Effector CD4-positive, alpha-beta T cell (primary cell): ENCODE measurements at places on chromosomes 5 and 9.

DNA sequence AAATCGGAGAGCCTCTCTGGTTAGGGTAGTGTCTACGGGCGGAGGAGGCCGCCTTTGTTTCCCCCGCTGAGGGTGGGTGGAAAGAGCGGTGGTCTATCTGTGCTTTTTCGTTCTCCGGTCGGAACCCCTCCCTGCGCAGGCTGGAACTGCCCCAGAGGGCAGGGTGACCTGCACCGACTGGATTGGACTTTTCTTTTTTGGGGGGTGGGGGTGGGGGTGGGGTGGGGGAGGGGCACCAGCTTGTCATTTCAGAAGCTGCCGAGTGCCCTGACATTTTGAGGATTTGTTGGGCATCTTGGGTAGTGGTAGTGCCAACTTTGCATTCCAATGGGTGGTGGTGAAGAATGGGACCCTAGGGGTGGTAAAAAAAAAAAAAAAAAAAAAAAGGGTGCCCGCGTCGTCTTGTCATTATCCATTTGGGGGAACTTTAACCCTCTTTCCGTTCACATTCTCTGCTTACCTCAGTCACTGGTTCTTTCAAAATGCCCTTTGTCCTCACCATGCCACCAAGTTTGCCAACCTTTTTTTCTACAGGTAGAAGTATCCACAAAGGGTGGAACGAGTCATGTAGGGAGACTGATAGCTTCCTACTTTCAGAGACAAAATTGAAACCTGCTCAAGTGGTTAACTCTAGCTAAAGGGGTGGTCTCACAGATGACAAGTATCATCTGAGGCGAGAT is 1.3 kb downstream of the UBE2R2 start:
- DNase-seq = no peak

DNA sequence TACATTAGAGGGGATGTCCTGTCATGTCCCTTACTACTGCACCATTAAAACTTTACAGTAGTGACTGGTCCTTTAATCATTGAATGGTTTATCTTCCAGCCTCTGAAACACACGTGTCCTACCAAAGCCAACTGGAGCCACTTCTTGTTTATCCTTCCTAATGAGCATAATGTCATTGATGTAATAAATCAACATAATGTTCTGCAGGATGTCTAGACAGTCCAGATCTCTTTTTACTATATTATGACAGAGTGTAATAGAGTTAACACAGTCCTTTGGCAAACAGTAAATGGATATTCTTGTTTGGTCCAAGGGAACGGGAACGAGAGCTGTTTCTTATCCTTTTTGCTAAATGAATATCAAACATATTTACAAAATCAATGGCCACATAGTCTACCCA is 88.1 kb upstream of the PTPRD start:
- DNase-seq = no peak

DNA sequence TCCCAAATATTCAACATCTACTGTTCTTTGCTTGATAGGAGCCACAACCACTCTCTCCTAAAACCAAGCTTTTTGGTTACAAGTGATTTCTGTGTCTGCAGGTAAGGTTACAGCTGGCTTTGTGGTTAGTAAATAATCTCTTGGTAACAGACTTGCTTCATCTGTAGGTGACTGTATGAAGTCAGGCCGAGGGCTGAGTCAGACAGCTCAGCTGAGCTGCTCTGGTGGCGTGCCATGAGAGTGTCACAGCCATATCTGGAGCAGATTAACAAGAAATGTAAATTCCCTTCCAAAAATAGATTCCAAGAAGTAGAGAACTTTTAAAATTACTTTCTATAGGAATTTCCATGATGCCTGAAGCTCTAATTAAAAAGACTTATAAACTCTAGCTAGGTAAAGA is 23.7 kb upstream of the TAS2R1 start:
- no peak for DNase-seq

DNA sequence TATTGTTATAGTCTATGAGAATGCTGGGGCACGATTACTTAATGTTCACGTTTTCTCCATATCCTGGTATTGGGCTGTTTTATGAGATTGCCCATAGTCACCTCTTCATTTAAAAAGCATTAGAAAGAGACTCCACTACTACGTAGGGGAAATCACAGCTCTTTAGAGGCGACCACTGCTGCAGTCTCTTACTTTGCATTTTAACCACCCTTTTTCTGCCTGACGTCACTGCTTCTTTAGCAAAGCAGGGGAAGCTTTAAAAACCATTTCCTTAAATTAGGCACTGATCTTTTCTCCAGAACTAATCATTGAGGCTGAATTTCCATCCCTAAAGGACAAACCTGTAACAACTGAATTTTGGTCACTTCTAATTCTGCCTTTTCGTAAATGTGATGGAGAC is 38.9 kb downstream of the ZNF608 start:
- no peak for DNase-seq

- no peak for DNase-seq
Observed at GRCh38 chr5:125134216-125135081, 388.0 kb upstream of the ZNF608 start.

DNA sequence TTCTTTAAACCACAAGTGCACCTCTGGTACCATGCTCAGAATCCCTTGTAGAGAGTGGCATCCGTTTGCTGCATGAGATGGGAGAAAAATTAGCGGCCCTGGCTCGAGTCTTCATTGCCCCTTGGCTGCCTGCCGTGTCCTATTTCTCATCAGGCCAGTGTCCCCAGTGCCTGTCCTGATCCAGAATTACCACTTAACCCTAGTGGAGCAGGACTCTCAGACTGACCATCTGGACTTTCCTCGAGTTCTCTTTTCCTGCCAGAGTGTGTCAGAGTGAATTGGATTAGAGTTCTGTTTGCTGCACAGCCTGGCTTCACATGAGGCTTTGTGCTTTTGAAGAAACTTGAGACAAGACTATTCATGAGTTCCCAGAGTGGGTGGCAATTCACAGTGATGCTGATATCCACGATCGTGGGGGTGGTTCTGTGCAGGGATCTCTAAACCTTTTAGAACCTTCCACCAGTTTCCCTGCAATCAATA is 92.6 kb downstream of the C9orf152 start:
- no peak for DNase-seq

DNA sequence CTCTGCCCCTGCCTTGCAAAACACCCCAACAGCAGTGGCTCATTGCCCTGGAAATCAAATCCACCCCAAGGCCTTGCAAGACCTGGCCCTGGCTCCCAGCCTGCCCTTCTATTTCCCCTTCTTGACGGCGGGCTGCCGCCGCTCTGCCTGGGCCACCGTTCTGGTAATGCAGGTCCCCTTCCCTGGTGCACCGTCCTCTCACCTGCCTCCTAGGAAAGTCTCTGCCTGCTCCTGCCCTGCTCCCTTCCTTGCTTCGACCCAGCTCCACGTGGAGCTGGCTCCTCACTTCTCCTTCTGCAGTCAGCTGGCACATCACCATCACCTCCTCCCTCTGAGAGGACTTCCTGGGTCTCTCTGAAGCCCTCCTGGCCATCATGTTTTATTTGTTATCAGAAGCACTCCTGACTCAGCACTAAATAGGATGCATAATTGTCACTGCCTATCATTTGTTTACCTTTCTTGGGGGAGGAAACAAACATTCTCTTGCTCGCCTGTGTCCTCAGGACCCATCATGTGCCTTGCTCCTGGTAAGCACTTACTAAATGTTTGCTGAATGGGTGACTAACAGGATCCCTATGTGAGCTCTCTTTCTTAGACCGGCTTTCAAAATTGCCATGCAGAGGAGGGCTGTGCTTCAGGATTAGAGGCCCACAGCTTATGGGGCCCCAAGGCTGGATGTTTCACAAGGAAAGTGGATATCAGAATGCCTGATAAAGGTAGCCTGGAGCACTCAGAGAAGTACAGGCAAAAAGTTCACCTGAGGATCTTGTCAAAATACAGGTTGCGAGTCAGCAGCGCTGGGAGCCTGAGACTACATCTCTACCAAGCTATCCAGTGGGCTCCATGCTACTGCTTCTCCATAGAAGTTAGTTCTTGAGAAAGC is 19.6 kb upstream of the C5orf47 start:
- DNase-seq = no peak
